ENCODE measurements at places on chromosomes 1 and 21. TPM values are rescaled to one million over a fixed set of nuclear protein-coding genes. Genes with fewer than 3 reads are reported as not detected.

PCP4 gene
- total RNA-seq, result not detected

RIMKLA gene
- 3.2 TPM for total RNA-seq

TRIM46 gene
- total RNA-seq, result 7.1 TPM

CAPN9 gene
- total RNA-seq, result not detected

GJA8 gene
- not detected for total RNA-seq

GFI1 gene
- 53.3 TPM for total RNA-seq

RNU1-2 gene
- 1,409 TPM for total RNA-seq

KCNK1 gene
- 5.0 TPM for total RNA-seq

CCDC27 gene
- not detected for total RNA-seq
